ENCODE measurements at places on chromosomes 2 and 18.
A peak's percentile ranks its signal among the peaks of the same experiment; 100 is the strongest.

DNA sequence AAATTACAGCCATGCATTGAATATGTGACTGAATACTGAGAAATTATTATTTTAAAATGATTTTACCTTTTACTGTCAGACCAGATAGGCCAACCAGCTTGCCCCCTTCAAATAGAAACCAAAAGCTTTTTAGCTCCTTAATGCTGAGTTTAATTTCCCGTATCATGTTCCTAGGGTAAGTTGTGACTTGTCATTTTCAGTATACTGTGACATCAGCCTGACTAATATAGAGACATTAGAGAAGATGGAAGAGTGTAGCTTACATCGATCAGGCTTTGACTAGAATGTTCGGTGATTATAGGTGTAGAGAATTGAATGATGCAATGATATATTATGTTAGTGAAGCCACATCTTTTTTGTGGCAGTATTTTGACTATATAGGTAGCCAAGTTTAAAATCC is 50.6 kb upstream of the ZEB2 start:
- DNase-seq = no peak

GRCh38 chr2:18311420-18312195 is 248.8 kb downstream of the RDH14 start:
- peak; percentile 77 for DNase-seq

- DNase-seq = peak; percentile 75
Observed at GRCh38 chr2:120108049-120108448, 95.2 kb downstream of the EPB41L5 start.

GRCh38 chr2:17879137-17879912 is 858 bp downstream of the KCNS3 start:
- DNase-seq = peak; percentile 94

DNA sequence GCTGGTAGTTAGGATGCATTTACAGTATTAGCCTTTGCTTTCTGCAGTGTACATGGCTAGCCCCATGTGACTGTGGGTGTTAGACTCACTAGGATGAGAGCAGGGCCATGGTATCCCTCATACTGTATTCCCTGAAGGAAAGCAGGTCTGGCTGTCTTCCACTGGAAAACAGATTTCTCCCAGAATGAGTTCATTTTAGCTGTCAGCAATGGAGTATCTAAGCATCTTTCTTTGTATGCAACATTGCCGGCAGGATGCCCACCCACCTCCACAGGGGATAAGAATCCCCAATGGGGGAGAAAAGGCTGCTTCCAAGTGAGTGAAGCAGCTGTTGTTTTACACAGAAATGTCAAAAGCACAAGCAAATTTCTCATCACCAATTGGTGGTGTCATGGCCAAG is 142.7 kb upstream of the KLHL14 start:
- no peak for DNase-seq

- DNase-seq = no peak
Observed at GRCh38 chr2:37318401-37318800, 6.2 kb downstream of the PRKD3 start.

- peak; percentile 72 for DNase-seq
Observed at GRCh38 chr2:170396799-170397459, 219.0 kb downstream of the MYO3B start.

GRCh38 chr2:66661253-66662173 is 226.6 kb downstream of the MEIS1 start:
- no peak for DNase-seq

DNA sequence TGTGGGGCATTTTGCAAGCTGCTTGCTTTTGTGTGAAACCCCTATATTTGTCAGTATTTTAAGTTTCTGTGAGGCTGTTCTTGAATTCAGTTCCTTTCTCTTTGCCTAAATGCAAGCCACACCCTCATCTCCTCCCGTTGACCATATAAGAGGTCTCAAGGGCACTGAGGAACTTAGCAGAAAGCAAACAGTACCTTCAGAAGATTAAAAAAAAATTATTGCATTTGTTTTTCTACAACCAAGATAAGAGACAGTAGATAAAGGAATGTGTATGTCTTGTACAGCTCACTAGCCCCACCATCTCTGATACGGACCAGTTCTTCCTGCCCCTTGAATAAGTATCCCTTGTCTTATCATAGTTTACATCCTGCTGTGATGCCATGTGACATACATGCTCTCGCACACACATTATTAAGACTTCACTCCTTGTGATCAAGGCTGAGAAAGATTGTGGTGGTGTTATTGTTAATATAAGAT is 64.2 kb downstream of the NPAS2 start:
- DNase-seq = no peak

DNA sequence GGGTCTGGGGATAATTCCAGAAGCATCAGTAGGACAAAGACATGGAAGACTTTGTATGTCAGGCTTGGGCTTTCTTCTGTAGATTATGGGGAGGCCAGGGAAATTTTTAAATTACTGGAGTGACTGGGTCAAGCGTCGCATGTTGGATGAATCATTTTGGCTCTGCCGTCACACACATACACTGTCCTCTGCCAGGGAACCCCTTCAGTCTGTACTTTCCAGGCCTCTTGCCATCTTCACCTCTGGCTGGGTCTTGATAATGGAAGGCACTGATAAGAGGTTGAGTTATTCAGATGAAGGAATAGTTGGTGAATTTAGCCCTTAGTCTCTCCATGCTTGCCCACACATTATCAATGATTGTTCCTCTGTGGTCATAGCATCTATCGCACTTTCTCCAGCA is 895.1 kb upstream of the CELF4 start:
- DNase-seq = no peak

GRCh38 chr2:128301501-128301966 is 17.1 kb downstream of the HS6ST1 start:
- DNase-seq = no peak

GRCh38 chr2:70978341-70979179 is at the start of gene ANKRD53:
ANKRD53 (plus strand) TSS chr2:70978630; CDS start chr2:70978646, 16 bp downstream.
- DNase-seq = no peak
